ENCODE measurements at places on chromosomes 5 and 9.

GRCh38 chr9:16063241-16063591, 510.4 kb downstream of the CCDC171 start:
- no peak for DNase-seq

- DNase-seq: no peak
These were observed 76.6 kb upstream of the ITGA1 start for GRCh38 chr5:52710972-52711596.

GRCh38 chr9:99779277-99779676, 42.4 kb upstream of the NR4A3 start:
- no peak for DNase-seq

- no peak for DNase-seq
These were observed 94.6 kb downstream of the PHF2 start for GRCh38 chr9:93671020-93671338.

GRCh38 chr5:132063090-132063911, 2.8 kb downstream of the IL3 start:
- DNase-seq: peak; percentile 70

DNA sequence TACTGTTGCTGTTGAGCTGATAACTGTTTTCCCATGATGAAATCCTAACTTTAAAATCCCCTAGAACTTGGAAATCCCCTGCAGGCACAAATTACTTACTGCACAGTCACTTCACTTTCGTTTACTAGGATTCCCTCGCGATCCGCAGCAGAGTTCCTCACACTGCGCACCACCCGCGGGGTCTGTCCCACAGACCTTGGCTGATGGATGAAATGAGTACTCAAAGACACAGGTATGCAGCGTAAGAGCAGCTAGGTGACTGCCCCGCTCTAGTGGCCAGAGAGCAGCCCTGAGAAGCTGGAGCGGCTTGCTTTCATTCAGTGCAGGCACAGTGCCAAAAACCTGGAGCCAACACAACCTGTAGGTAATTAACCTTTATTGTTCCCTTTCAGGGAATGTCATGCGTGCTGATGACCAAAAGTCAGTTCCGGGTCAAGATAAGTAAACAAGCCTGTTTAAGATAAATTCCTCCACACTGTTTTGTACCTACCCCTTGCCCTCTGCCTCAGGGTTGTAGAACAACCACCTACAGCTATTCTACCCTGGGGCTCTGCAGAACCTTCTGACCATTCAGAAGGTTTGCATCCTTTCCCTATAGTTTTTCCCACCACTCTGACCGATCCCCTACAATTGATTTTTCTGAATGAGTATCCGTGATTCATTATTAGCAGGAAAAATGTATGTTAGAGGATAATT, 191.2 kb downstream of the CDH9 start:
- no peak for DNase-seq

DNA sequence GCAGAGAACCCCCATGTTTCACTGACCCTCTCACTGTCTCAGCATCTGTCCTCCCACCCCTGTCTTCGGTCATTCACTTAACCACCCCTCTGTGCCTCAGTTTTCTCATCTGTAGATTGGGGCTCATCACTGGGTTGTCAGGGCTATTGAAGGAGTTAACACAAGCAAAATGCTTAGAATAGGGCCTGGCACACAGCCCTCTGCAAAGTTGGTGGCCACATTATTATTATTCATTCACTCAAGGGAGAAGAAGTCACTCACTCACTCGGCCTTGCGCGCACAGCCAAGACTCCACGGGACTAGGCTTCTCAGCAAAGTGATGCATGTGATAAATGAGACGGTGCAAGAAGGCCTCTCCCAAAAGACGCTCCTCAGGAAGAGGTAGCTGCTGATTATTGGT, 8.0 kb downstream of the PDGFRB start:
- DNase-seq: no peak

GRCh38 chr5:158594595-158595242, 505.0 kb downstream of the EBF1 start:
- no peak for DNase-seq

GRCh38 chr9:91187965-91188344, 173.8 kb downstream of the AUH start:
- DNase-seq: no peak

DNA sequence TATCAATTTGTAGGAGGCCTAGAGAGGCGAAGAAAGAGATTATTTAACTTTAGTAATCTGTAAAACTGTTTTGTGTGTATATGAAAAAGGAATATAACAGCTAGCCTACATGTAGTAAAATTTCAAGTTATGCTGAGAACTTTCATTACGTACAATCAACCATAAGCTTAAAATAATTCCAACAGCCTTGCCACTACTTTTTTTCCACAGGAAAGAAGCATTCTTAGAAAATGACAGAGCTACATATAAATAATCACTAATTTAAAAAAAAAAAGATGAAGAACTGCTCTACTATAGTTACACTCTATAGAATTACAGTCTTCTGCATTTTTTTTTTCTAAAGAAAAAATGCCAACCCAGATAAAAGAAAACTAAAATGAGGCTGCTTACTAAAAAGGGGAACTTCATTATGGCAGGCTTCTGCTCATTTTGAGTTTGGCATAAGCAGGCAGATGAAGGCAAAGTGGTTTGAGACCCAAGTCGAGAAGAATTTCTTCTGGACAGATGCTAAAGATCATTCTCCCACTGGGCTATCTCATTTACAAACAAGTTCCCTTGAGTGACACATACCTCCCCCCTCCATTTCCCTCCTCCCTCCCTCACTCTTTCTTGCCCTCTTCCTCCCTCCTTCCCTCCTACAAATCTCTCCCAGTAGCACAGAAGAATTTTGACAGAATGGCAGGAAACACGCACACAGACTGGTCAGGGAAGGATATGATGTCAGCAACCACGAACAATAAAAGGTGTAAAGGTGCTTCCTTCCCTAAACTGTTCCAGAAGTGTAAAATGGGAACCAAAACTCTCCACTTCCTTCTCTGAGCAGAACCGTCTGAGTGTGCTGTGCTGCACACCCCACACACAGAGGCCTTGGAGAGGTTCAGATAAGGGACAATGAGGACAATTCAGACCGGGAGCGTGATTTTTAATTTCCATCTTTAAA, 56.1 kb downstream of the MEF2C start:
- DNase-seq: no peak

- DNase-seq: no peak
These were observed 55.3 kb downstream of the ENTREP1 start for GRCh38 chr9:69380301-69380700.

DNA sequence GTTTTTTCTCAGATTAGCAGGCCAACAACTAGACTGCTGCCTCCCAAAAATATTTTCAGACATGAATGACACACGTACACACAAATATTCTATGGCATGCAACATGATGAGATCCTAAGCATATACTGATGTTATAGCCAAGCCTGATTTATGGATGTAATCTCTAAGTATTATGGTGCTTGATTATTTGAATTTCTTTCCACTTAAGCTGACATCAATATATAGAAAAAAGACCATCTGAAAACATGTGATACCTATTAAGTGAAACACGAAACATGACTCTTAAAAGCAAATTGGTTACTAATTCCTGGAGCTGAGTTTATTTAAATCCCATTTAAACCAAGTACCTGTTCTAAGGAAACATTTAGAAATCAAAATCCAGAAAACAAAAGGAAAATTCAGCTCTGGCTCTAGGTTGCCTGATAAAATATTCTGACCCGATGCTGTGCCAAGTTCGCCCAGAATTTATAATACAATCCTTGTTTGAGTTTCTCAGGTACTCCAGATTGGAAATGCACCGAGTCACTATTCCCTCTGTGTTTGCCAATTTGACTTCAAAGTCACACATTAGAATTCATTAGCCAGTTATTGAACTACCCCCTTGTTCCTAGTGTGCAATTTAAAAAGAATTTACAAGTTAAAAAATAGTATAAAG, 548.6 kb downstream of the CSNK1G3 start:
- DNase-seq: no peak

DNA sequence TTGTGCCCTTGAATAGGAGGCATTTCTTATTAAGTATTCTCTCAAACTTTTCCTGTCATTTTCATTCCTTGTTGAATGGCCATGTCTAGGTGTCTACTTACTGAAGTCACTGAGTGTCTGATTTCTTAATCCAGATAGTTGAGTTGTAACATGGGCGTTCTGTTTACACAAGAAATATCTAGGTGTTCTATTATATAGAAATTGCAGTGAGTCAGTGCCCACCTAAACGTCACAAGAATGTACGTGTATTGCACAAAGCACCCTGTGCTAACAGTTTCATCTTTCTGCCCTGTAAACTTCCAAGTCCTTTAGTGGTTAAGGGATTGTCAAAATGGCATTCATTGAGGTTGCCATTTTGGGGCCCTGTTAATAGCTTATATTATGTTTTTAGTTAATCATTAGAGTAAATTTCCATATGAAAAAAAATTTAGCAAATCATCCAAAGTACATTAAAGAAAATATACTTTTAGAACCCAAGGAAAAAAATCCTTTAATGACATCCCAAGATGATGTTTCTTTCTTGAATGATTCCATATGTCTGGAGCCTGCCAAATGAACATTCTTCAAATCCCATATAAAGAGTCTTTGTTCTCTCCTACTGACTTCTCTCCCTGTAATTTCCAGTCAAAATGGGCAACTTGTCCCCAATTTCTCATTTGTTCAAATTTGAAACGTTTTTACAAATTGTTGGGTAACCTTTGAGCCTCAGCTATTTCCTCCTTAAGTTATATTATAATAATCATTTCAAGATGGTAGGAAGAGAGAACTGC, 114.2 kb downstream of the GOLPH3 start:
- no peak for DNase-seq

Measured in activated CD4-positive, alpha-beta T cell treated with anti-CD3 and anti-CD28 coated beads for 4 hours (primary cell).